ENCODE measurements at places on chromosomes 12 and 14. TPM values are rescaled to one million over a fixed set of nuclear protein-coding genes. Genes with fewer than 3 reads are reported as not detected.

Gene RAB35
- total RNA-seq = 48.2 TPM

Gene PABPN1
- 122 TPM for total RNA-seq

DNA sequence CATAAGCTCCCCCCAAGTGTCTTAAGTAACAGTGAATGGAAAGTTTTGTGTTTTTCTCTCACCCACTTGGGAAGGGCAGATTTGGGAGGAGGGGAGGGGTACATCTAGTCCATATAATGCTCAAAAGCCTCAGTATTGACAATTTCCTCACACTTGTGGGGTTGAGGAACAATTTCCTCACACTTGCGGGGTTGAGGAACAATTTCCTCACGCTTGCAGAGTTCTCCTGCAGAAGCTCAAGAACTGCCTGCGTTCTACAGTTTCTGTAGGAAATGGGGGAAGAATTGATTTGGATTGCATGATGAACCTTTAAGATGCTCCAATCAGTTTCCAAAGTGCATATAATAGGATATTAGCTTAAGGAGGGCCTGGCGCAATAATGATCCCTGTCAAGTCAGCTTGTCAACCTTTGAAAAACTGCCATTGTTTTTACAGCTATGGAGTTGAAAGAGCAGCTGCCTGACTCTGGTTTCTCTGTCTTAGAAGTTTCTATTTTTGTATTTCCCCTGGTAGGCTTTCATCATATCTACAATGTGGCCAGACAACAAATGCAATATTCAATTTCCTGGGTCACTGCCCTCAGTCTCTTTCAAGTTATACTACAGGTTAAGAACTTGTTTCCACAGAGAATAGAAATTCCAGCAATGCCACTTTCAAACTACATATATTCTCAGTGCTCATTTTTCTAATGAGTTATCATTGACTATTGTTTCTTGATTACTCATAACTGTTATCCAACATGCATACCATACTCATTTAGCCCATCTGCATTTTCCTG, 66.5 kb downstream of the PLEKHG7 start:
- no peak for DNase-seq

DNA sequence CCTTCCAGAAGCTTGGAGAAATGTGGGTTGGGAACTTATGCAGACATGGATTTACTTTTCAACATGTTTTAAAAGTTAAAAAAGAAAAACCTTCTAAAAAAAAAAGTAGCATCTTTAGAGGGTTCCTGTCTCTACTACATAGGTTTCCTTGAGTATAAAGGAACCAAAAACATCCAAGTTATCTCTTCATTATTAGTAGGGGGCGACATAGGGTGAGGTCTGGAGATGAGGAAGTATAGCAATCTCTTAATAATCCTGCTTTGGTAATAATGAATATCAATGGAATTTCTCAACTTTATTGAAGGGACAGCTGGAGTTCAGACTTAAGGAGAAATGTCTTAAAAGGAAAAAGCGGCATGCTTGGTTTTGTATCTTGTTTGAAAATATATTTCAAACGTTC, 6.5 kb upstream of the PLXNC1 start:
- DNase-seq = no peak

DNA sequence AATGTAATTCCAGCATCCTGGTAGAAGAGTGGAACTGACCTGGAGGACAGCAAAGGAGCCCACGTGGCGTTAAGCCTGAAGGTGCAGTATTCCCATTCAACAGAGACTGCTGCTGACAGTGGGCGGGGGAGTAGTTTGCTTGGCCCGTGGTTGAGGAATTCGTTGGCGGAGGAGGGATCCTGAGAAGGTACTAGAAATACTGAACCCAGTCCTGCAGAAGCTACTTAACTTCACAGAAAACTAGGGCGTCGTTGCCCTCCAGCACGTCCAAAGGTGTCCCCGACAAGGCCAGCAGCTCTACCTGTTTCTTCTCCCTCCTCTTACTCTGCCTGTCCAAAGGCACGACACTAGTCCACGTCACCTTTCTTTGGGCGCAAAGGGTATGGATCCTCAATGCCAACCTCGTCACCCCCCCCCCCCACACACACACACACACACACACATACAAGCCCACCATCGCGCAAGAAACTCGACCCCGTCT, 303 bp downstream of the PUS7L start:
- no peak for DNase-seq

DNA sequence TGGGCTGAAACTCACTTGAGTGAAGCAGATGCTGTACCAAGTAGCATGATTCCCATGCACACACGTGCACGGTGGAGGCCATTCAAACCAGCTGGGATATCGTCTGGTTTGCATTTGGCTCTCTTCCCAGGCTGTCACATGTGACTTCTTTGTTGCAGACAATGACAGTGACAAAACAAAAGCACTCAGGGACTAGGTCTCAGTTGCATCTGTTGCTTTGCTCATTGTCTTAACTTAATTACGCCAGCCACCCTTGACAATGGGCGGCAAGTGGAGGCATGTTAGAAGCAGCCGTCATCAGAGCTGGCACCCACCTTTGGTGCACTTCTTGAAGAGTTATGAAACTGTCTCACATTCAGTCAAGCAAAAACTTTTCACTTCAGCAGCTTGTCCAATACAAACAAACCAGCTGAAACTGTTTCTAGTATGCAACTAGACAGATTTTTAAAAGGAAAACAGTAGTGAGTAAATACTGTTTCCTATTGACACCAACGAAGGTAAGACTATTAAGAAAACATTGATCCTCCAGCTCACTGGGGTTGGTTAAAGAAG, 74.3 kb downstream of the IGF1 start:
- DNase-seq = peak; percentile 51
